Activated naive CD4-positive, alpha-beta T cell (primary cell): ENCODE measurements at places on chromosomes 16 and 17.

DNA sequence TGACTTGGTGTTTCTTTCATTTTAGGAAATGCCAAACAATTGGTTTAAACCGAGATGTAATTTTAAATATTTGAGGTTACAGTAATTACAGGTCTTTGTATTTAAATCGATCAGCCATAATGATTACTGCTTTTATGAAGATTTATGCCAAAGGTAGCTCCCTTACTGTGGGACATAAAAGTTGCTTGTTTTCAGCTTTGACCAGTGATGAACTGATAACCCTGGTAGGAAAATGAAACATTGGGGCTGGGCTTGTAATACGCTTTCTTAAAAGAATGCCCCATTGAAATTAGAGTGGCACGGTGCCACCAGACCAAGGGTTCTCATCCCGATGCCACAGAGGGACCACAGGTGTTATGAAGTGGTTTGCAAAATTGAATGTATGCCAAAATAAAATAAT, 7.3 kb downstream of the TNRC6A start:
- DNase-seq: no peak

- no peak for DNase-seq
Measured at GRCh38 chr16:85620374-85620773, 7.3 kb downstream of the GSE1 start.

DNA sequence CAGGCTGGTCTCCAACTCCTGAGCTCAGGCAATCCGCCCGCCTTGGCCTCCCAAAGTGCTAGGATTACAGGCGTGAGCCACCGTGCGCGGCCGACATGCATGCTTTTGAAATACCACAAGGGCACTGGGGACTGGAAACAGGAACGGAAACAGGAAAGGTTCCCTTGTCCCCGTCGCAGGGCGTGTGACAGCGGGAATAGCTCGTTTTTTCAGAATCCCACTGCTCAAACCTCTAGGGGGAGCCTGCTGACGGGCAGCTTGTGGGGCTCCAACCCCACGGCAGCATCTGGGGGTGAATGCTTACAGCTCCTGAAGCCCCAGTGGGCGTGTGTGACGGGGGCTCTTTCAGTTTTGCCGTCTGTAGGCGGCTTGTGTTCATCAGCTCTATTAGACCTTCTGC, 18.8 kb upstream of the ASGR2 start:
- no peak for DNase-seq

DNA sequence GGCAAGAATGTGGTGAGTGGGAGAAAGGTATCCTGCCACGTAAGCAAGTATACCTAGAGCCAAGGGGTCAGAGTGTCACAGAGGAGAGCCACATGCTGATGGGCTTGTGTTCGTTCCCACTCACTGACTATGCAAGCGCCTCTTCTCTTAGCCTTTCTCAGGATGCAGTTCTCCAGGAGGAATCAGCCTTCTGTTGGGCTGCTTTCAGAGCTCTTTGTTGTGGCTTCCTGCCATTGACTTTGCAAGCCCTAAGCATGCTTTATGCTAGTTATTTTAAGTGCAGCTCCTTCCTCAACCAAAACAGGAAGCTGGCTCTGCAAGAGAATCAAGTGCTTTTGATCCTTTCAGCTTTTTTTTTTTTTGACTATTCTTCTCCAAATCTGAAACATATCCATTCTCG, 66.6 kb downstream of the SIAH1 start:
- DNase-seq: no peak
